ENCODE measurements at places on chromosomes 5 and 9. TPM values are rescaled to one million over a fixed set of nuclear protein-coding genes. Genes with fewer than 3 reads are reported as not detected.

The OR13C8 gene
- not detected for total RNA-seq

The GRIN1 gene
- total RNA-seq, result 320 TPM

The SPARC gene
- total RNA-seq, result 554 TPM

The SPATA31C1 gene
- total RNA-seq, result 0.56 TPM

The CETN3 gene
- 19.0 TPM for total RNA-seq

The KIAA0825 gene
- total RNA-seq, result 11.8 TPM

The PTPA gene
- total RNA-seq, result 180 TPM

The ANKRD33B gene
- 24.2 TPM for total RNA-seq

The CAAP1 gene
- 9.3 TPM for total RNA-seq

The GRM6 gene
- total RNA-seq, result not detected

The ADGRV1 gene
- total RNA-seq, result 109 TPM

The FCN2 gene
- total RNA-seq, result not detected

The ASPN gene
- total RNA-seq, result 0.82 TPM

The MEIKIN gene
- total RNA-seq, result 2.7 TPM

GRCh38 chr5:72476275-72476674 is 30.9 kb downstream of the ZNF366 start:
- no peak for DNase-seq

DNA sequence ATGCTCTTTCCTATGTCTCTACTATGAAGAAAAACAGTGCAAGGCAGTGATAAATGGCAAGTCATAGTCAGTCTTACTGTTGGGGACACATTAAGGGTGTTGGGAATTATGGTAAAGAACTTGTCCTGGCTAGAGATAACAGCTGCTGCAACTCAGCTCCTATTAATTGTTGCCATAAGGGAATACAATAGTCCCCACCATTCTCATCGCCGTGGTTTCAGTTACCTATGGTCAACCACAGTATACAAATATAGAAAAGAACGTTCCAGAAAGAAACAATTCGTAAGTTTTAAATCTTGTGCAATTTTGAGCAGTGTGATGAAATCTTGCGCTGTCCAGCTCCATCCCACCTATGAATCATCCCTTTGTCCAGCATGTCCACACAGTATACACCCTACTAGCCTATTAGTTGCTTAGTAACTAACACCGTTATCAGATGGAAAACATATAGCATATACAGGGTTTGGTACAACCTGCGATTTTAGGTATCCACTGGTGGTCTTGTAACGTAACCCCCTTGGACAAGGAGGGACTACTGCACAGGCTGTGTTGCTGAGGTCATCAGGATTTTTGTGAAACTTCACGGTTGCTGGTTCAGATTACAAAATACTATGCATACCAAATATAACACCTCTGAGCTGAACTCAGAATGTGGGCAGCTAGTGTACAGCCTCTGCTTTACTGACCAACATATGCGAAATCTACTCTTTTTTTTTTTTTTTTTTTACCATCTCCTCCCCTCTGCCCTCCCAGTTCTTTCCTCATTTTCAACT is 53.5 kb downstream of the ZFR start:
- no peak for DNase-seq

DNA sequence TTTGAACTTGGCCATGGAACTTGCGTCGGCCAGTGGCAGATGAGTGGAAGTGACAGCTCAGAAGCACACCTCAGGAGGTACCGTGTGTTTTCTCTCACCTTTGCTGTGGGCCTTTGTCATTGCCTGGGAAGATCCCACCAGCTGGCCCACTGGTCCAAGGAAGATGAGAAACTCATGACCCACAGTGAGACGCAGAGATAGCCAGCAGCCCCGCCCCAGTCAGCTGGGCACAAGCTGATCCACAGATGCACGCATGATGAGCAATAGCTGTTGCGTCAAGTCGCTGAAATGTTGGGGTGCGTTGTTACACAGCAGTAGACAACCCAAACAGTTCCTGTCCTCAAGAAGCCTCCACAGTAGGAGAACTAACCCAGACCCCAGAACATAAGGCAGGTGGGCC is 30.8 kb upstream of the UNC5A start:
- DNase-seq, result peak; percentile 14

DNA sequence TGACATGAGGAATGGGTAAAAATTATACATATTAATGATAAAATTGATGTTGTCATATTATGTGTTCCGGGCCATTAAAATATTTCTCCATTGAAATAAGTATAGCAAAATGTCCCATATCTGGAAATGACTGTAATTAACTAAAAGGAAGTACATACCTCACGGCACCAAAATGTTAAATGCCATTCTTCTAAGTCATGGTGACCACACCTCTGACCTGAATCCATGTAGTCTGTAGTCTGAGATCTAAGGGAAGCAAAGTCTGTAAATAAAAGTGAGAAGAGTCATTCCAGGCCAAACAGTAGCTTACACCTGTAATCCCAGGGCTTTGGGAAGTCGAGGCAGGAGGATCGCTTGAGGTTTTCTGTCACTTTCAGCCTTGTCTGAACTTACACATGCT is 8.7 kb upstream of the GDA start:
- DNase-seq, result no peak

GRCh38 chr9:37238122-37238521 is 117.7 kb downstream of the ZCCHC7 start:
- DNase-seq, result no peak

- DNase-seq, result no peak
These were observed 148.9 kb downstream of the ARHGAP26 start for GRCh38 chr5:142918959-142919635.

- DNase-seq, result no peak
These were observed 118.3 kb downstream of the SLC1A3 start for GRCh38 chr5:36724467-36725332.

- no peak for DNase-seq
These were observed 189.0 kb downstream of the PALM2AKAP2 start for GRCh38 chr9:109969011-109969410.

DNA sequence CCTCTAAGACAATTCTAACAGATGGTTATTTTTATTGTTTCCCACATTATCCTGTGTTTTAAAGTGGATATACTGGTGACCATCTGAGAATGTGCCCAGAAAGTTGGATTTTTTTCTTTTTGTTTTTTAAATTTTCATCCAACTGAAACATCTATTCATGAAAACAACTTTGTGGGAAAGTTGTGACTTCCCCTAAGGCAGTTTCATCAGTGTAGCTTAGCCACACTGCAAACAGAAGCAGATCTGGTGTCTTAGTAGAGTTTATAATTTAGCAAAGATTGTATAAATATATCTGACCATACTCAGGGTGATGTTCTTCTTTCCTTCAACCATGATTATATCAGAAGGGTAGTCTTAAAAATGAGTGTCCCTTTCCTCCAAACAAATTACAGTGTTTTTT is 1241.3 kb downstream of the MAT2B start:
- no peak for DNase-seq

- DNase-seq, result no peak
These were observed 7.6 kb downstream of the FAM13B start for GRCh38 chr5:138025285-138025684.

- no peak for DNase-seq
These were observed 57.7 kb upstream of the CER1 start for GRCh38 chr9:14780251-14780650.

GRCh38 chr5:69083412-69083811 is 10.4 kb upstream of the SLC30A5 start:
- DNase-seq, result no peak

GRCh38 chr9:123081824-123082223 is 48.4 kb downstream of the GPR21 start:
- DNase-seq, result no peak

GRCh38 chr9:119839888-119840287 is 470.7 kb upstream of the BRINP1 start:
- DNase-seq, result no peak

- peak; percentile 70 for DNase-seq
These were observed 15.8 kb upstream of the GLIS3 start for GRCh38 chr9:4315582-4316215.

- no peak for DNase-seq
These were observed 73.0 kb downstream of the UGCG start for GRCh38 chr9:111969622-111970021.

- no peak for DNase-seq
These were observed 261.3 kb upstream of the ANKH start for GRCh38 chr5:15132816-15133405.

DNA sequence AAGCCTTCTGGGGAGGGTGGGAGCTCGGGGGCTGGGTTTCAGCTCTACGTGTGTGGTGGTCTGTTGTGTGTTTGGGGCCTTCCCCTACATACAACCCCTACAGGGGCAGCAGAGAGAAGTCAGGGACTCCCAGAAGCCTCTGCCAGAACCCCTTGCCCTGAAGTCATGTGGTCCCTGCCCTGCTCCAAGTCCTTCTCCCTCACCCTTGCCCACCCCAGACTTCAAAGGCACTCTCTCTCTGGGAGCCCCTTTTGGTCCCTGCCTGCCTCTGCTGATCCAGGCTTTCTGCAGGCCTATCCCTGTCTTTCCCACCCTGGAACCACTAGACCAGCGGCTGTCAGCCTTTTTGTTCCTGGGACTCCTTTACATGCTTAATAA is 61.1 kb upstream of the PSD2 start:
- no peak for DNase-seq

- DNase-seq, result no peak
These were observed 6.6 kb downstream of the OLFM1 start for GRCh38 chr9:135093911-135094584.

DNA sequence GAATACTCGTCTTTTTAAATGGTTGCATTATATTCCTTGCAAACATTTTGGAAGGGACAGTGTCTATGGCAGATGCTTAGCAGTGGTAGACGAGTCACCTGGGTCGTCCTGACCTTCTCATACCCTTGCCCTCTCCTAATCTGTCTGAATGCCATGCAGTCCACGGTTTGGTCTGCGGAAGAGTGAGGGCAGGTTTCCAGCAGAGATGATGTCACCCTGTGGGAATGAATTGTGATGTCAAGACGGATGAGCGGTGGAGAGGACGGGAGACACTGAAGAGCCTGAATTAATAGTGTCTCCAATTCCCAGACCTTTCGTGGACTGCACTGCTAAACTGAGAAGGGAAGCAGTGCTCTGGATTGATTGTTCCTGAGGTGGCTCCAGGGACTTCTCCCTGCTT is 329.0 kb upstream of the PANK3 start:
- DNase-seq, result no peak

GRCh38 chr5:137792303-137792702 is 38.1 kb upstream of the HNRNPA0 start:
- DNase-seq, result no peak

DNA sequence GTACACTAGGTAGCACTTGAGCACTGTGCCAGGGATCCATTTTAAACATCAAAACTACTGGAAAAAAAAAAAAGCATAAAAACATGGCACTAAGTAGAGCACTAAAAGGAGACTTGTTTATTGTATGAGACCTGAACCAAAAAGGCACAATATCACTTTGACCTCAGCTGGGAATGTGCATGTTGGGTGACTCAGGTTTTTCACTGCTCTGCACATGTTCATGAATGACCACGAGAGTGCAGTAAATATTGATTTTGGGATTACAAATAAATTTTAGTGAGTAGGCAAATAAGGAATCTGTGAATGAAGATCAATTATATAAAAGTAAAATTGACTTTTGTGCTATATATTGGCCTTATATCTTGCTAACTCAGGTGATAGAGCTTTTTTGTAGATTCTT is 11.8 kb downstream of the RMI1 start:
- no peak for DNase-seq

DNA sequence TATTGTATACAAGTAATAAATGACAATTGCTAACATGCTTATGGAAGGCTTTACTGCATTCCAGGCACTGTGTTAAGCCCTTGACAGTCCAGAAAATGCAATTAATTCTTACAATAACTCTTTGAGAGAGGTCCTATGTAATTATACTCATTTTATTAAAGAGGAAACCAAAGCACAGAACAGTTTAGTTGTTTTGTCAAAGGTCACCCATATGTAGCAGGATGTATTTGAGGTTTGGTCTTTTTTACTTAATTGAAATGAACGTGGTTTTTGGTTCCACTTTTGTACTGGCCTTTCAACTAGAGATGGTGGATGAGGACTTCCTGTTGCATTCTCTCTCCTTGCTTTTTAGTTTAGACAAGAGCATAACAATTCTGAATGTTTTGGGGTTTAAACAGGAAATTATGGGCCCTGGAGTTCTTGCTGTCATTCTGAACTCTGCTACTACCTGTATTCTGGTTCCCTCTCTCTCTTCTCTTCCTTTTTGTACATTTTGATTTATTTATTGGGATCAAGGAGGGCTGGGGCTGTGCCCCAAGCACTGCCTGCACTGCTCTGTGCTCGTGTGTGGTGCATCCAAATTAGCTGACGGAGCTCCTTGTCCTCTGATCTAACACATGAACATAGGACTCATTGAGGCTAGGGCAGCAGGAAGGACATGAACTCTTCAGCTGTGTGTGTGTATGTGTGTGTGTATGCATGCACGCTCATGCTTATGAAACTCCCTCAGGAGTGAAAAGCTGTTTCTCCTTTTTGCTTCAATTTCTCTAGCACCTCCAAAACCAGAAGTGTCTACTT is 47.4 kb downstream of the SLC28A3 start:
- DNase-seq, result no peak

- DNase-seq, result no peak
These were observed 49.5 kb downstream of the PKD2L2 start for GRCh38 chr5:137938751-137939143.

GRCh38 chr5:87183896-87184295 is 83.8 kb upstream of the RASA1 start:
- DNase-seq, result no peak

DNA sequence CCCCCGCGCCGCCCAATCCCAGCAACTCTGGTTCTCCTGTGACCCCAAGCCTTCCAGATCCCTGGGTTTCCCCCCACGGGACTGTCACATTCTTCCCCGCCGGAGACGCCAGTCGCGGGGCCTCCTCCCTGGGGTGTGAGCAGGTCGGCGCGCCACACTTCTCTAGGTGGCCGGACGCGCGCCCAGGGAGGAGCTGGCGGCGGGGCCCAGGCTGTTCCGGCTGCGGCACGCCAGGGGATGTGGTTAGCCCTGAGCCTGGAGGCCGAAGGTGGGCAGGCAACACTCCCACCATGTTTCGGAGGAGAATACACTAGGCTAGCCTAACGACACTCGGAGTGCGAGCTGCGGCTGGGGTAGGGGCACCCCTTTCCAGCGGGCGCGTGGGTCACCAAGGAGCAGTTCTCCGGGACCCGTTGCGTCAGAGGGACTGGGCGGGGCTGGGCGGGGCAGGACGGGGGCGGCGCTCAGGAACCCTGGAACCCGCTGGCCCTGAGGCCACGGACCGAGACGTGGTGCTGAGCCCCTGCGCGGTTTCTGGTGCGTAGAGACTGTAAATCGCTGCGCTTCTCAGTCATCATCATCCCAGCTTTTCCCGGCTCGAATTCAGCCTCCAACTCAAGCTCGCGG is at the start of gene SLC27A6:
Gene SLC27A6 (plus strand): TSS at position 478 of the 627 bp plus-strand sequence. CDS start 650 bp downstream, outside the sequence.
- DNase-seq, result no peak

DNA sequence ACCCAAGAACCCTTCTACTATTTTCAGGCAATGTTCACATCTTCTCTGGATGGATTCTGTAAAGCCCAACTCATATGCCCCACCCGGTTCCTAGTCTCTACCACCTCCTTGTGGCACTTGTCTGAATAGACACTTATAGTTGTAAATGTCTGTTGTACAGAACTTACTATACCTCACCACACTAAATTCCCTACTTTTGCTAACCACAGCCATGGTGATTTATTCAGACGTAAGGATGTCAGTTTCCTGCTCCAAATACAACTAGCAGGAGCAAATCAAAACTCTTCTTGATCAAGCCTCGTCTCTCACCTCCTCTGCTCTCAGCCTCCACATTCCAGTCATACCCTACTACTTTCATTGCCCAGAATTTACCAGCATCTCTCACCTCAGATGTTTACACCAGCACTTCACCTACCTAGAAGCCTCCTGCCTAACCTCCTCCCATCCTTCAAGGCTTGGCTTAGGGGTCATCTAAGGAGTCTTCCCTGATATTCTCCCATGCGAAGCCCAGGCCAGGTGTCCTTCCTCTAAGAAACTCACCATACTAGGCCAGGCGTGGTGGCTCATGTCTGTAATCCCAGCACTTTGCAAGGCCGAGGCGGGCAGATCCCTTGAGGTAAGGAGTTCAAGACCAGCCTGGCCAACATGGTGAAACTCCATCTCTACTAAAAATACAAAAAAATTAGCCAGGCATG is 75.5 kb downstream of the MAPKAP1 start:
- DNase-seq, result no peak
